ENCODE measurements at places on chromosomes 12 and 14.

DNA sequence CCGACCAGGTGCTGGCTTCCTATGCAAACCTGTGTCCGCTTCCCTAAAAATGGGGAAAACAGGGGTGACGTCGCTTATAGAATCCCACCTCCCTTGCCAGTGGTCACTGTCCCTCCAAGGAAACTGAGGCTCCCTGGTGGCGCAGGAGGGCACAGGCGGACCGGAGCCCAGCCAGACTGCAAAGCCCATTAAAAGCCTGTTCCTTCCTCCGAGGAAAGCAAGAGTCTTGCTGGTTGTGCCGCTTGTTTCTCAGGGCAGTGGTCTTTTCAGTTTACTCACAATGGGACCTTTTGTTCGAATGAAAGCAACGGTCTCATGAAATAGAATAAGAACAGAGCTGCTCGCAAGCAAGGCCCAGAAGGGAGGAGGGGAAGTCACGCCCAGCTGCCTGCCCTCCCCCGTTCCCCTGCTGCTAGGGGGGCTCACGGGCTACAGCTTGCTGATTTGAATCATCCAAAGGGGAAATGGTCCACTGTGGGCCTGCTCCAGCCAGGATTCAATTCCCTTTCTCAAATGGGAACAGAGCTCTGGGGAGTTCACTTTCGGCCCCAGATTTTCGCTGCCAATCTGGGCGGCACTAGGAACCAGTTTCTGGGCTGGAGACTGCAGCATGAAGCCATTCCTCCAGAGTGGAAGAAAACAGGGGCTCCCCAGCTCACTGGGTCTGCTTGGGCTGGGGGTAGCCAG, 4.6 kb upstream of the SELPLG start:
- peak; percentile 46 for DNase-seq

- peak; percentile 78 for DNase-seq
Measured at GRCh38 chr14:95725685-95726336, 11.9 kb upstream of the TCL1A start.

- no peak for DNase-seq
Measured at GRCh38 chr12:66085213-66085612, 45.3 kb downstream of the LLPH start.

GRCh38 chr12:4277857-4278256, 4.3 kb downstream of the CCND2 start:
- no peak for DNase-seq

DNA sequence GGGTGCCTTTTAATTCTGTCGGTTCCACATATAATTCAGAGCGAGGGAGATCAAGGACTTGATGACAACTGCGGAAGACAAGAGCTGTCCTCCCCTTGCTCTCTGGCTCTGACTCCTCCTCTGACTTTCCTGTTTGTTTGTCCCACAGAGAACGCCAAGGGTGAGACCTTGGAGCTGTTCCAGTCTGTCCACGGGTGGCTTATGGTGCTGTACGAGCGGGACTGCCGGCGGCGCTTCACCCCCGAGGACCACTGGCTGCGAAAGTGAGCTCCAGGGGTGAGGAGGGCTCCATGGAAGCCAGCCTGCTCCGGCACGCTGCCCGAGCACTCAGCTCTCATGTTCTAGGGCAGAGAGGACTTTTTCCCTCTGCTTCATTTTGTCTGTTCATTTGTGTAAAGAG, 32.8 kb downstream of the UBE3B start:
- no peak for DNase-seq

DNA sequence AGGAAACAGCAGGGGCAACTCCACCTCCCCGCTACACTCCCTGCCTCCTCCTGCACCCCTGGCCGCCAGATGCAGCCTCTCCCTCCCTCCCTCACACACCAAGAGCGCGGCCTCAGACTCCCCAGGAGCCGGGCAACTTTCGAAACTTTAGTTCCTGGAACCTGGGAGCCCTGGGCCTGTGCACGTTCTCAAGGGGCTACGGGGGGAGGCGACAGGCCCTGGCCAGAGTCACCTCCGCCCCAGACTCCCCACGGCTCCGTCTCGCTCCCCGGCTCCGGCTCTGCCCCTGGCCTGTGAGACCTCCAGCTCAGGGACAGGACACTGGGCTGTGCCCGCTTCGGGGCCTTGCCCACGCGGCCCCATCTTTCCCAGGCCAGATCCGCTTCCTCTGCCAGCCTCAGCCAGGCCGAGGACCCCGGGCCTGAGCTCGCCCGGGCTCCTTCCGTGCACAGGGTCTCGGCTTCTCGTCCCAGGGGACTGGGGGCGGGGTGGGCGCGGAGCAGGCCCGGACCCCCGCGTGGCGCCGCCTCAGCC, 5.5 kb downstream of the AMN start:
- DNase-seq, result no peak

Measured in B cell (primary cell).